ENCODE measurements at places on chromosomes 7 and 10.
A peak's percentile ranks its signal among the peaks of the same experiment; 100 is the strongest.

- DNase-seq: peak; percentile 67
Measured at GRCh38 chr7:148535217-148535616, 55.3 kb upstream of the C7orf33 start.

DNA sequence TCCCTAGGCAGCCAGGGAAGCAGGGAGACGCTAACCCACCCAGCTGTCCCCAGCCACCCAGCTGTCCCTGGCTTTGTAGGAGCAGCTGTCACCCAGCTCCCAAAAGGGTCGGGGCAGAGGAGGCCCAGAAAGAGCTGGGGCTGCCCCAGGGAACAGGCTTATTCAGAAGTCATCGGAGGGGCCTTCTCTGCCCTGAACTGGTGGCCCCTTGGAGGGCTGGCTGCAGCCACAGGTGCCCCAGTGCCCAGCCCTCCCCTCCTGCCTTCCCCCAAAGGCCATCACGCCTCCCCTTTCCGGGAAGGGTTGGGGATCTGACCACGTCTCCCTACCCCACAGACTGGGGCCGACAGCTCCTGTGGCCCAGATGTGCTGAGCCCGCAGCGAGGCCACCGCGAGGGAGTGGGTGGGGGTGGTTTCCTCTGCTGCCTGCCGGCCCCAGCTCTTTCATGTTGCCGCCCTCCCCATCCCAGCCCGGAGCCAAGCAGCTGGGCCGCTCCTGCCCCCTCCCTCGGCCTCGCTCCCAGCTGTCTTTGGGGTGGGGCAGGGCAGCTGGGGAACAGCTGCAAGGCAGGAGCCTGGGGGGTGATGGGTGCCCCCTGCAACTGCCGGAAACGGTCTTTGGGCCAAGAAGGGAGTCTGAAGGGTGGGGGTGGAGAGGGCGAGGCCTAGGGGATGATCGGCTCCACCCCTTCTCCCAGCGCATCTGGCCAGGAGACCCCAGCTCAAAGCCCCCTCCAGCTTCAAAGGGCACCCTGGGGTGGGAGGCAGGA, 16.8 kb downstream of the TRIM8 start:
- peak; percentile 89 for DNase-seq

DNA sequence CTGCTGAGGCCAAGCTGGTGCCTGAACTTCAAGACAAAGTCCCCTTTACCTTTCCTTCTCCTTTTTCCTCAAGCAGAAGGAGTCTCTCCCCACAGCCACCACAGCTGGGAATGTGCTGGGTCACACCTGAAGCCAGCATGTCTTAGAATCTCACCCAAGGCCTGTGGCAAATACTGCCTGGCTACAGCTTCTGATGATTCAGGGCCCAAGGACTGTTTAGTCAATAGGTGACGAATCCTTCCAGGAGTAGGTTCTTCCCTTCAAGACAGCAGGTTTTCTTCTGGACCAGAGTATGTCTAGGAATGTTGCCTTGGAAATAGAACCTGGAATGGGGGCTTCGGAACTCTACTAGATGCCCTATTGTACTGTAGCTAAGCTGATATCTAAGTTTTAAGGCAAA, 374.6 kb downstream of the KIF20B start:
- DNase-seq: no peak

DNA sequence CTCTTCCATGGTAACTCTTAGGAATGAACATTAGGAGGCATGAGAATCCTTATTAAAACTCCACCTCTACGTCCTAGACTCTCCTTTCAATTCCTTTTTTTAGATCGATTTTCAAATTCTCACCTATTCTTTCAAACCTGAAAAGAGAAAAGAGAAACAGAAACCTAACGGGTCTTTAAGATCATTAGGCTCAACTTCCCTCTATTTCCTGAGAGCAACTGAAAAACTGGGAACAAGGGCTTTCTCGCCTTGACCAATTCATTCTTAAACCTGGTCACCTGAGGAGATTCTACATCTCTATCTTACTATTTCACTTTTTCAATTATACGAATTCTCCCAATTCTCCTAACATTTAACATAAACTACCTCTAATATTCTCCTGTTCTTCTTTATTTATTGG, 2.8 kb downstream of the TFEC start:
- DNase-seq: no peak

DNA sequence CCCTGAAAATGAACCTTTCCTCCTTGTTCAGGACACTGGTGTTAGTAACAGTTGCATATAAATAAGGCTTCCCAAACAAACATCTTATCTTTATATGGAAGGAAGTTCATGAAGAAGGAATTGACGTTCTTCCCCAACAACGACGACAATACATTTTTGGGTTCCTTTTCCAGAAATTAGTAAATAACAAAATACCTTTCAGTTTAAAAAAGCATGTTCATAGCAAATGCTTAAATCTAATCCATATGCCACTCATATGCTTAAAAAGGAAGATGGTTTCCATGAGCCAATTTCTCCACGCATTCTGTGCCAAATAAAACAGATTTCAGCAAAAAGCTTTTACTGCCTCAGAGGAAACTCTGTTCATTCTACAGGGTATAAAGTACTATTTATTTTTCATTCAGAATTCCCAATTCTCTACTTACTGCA, 182.6 kb downstream of the COBL start:
- no peak for DNase-seq

DNA sequence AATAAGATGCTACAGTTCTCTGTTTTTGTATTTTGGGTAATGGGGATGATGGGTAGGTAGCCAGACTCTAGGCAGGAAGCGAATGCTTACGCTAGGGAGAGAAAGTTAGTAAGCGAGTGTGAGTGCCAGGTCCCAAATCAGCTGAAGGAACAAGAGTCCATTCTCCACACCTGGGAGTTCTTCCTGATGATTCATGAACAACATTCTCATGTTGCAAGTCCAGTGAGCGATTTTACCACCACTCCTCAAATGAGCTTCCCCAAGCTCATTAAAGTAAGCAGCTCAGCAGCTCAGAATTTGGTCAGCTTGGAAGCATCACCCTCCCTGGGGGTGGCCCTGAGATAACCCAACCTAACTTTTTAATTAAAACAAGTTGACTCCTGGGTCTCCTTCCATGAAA, 27.3 kb downstream of the SH3PXD2A start:
- no peak for DNase-seq

DNA sequence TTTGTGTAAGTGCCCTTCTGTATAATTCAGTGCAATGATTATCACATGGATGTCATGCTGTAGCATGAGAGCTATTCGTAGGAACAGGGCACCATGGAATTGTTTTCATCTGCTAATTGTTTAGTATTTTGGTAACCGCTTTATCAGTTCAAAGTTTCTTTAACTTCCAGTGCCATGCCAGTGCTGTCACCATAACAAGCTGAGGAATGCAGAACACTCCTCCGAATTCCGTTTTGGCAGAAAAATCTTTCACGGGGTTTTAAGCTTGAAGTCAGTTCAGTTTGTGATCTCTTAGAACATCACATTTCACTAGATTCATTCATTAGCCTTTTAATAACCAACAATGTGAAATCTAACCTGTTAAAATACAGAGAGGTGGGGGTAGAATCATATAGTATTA, 117.2 kb upstream of the SEMA3C start:
- DNase-seq: no peak

GRCh38 chr10:36446881-36447280, 678.5 kb upstream of the ANKRD30A start:
- no peak for DNase-seq

GRCh38 chr10:44935201-44935965, 24.2 kb upstream of the RASSF4 start:
- DNase-seq: no peak

- DNase-seq: no peak
Measured at GRCh38 chr7:85176197-85176596, 10.7 kb downstream of the SEMA3D start.

DNA sequence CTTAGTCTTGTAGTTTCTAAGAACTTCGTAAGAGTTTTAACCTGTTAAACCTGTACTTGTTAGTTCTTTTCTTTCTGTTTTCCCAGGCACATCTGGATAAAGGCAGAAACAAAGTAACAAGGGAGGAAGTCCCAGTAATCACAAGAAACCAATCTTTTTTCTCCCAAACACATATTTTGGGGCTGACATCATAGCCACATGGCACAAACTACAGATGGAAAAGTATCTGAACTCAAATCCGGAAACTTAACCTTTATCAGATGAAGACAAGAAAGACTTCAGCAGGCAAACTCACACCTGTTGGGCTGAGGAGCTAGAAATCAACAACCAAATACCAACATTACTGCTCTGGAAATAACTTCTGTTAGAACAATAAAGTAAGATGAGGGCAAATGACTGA, 67.1 kb downstream of the CUBN start:
- no peak for DNase-seq

DNA sequence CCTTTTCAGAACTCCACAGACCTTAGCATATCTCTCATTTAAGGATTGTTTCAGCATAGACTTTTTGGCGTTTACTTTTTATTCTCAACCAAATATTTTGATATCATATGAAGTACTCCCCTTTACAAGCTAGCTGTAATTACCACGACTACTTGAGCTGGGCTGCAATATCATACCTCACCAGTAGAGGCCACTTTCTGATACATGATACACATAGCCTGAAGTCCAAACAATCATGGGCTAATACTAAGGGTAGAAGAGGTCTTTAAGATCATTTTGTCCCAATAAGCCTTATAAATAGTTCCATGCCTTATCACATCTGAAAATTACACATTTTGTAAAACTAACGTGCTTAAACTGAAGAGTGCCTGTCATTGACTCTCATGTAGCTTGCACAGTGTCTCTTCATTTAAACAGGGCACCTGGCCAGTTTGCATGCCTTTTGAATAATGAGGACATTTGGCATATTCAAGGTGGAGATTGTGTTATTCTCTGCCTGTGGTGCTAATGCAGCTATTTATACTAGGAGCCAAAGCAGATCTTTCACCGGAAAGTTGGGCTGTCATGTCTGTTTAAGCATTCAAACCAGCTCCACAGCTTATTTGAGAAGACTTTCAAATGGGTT, 403.7 kb upstream of the ZMIZ1 start:
- DNase-seq: no peak

DNA sequence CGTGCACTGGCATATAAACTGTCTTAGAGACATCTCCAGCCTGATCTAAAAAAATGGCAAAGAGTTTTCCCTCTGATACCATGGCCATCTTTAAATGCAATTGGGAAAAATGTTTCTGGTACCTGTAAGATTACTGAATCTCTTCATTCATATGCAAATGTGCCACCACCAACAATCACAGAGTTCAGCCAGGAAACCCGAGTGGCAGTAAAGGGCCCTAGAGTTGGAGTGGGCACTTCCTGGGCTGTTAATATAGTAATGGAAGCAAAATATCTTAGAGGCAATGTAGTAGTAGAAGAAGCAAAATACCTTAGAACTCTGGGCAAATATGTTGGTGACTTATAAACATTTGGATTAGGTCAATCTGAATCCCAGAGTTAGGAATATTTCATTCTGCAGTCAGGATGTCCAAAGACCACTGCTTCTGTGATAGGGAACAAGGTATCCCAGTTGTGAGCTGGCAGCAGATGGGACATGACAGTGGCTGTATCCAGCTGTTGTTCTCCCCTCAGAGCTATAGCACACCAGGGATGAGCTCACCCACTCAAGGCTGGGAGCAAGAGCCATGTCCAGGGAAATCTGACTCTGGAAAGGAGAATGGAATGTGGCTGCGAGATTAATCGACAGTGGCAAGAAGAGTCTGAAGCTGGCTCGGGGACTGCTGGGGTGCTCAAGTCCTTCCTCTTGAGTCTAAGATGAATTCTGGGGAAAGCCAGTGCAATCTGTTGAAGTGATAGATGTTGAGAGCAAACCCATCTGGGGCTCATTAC, 332.1 kb downstream of the PHTF2 start:
- DNase-seq: no peak

- no peak for DNase-seq
Measured at GRCh38 chr10:112735041-112735695, 214.9 kb upstream of the TCF7L2 start.

- DNase-seq: no peak
Measured at GRCh38 chr7:3217166-3217565, 83.9 kb upstream of the SDK1 start.

DNA sequence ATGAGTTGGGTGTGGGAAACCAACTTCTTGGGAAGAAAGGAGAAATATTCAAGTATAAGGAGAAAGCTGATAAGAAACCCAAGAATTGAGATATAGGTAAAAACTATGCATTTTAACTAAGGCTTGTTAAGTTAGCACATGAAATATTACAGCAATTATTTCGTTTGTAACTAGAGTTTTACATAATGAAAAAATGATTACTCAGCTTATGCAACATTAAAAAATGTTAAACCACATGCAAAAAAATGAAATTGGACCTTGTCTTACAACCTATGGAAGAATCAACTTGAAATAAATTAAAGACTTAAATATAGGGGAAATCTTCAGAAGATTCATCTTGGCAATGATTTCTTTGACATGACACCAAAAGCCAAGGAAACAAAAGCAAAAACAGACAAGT, 183.2 kb downstream of the CDCA7L start:
- DNase-seq: no peak

DNA sequence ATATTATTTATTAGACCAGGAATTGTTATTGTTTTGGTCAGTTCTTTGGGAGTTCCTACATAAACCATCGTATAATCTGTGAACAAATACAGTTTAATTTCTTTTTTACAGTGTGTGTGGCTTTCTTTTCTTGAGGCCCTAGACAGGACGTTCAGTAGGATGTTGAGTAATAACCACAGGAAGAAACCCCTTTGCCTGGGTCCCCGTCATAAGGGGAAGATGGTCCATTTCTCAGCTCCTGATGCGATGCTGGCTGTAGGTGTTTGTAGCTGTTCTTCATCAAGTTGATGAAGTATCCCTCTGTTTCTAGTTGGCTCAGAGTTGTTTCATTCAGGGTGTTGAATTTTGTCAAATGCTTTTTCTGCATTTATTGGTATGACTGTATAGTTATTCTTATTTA, 219.7 kb upstream of the ADARB2 start:
- DNase-seq: no peak

- DNase-seq: peak; percentile 55
Measured at GRCh38 chr7:83410989-83411591, 237.8 kb downstream of the SEMA3E start.

DNA sequence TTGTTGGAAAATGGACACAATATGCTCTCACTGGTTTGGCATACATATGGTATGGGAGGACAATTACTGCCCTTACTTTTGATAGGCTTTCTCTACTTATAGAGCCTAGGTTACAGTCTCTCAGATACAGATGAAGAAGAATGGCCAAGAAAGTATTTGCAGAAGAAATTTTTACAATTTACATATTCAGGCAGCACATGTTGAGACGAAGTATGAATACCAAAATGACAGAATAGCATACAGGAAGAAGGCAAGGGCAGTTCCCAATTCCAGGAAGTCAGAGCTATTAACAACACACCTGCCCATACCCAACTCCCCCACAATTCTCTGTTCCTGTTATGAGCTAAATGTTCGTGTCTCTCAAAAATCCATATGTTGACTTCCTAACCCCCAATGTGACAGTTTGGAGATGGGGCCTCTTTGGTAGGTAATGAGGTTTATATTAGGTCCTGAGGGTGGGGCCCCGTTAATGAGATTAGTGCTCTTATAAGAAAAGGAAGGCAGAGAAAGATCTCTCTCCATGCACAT, 67.8 kb downstream of the DOCK4 start:
- DNase-seq: no peak

DNA sequence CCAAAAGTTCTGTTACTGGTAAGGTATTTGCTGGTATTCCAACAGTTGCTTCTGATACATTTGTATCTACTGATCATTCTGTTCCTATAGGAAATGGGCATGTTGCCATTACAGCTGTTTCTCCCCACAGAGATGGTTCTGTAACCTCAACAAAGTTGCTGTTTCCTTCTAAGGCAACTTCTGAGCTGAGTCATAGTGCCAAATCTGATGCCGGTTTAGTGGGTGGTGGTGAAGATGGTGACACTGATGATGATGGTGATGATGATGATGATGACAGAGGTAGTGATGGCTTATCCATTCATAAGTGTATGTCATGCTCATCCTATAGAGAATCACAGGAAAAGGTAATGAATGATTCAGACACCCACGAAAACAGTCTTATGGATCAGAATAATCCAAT, 131.0 kb downstream of the AASS start:
- no peak for DNase-seq

- no peak for DNase-seq
Measured at GRCh38 chr10:23432166-23432565, 6.7 kb upstream of the OTUD1 start.

Measured in RPMI8226 (cell line).